ENCODE measurements at places on chromosomes 2 and 18.

DNA sequence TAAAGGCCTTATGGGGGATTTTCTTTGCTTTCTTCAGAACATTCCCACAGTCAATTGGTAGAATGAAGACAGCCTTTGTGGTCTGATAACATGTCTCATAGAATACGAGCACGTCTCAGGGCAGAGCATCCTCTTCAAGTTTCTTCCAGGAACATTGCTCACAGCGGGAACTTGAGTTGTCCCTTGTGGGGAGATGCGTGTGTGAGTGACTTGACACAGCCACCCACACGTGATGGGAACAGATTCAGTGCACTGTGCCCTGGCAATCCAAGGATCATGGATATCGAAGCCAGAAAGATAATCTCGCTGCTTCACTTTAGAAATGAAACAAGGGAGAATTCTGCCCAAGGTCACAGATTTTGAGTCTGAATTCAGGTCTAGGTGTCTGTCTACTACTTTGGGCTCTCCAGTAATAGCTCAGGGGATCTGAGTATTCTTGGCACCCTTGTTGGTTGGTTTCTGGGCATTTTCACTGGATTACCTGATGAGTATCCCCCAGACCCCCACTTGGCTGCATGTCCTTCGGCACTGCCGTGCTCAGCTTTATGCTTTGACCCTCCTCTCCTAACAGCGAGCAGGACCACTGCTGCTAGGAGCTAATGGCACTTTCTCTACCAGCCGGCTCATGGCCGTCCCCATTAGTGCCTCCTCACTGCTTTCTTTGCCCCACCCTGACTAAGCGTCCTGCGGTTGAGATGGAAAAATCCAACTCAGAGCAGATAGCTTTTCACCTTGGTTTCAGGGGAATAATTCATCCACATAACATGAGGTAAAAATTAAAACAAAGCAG is 75.9 kb upstream of the FOSL2 start:
- DNase-seq: no peak

DNA sequence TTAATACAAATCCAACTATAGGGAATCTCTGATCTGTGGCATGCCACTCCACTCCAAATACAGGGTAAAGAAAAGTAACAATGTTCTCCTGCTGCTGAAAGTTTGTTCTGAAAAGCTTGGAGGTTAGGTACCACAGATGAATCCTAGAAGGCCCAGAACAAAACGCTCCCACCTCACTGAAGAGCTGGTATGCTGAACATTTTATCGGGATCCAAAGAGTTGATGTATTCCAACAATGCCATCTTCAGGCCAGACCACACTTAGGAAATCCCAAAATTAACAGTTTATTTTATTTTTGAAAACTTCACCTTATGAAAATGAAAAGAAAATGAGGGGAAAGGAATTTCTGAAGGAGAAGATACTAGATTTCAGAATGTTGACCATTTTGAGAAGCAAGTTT is 145.1 kb upstream of the CDH19 start:
- no peak for DNase-seq

DNA sequence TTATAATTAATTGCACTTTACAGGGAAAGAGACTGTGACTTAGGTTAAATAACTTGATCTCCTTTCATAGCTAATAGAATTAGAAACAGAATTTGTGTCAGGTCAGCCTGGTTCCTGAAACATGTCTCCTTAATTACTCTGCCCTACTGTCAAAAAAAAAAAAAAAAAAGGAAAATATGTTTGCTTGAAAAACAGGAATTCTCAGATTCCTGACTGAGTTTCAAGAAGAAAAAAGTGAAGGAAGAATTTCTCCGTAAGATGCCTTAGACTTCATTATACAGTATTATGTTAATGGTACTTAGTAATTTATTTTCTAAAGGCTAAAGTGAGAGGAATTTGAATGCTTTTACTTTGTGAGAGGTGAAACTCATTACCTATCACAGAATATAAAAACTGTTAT is 118.4 kb upstream of the REG3G start:
- DNase-seq: no peak

- DNase-seq: no peak
Measured at GRCh38 chr2:221270806-221271205, 301.3 kb downstream of the EPHA4 start.

- DNase-seq: no peak
Measured at GRCh38 chr2:137231628-137232027, 466.3 kb downstream of the THSD7B start.

DNA sequence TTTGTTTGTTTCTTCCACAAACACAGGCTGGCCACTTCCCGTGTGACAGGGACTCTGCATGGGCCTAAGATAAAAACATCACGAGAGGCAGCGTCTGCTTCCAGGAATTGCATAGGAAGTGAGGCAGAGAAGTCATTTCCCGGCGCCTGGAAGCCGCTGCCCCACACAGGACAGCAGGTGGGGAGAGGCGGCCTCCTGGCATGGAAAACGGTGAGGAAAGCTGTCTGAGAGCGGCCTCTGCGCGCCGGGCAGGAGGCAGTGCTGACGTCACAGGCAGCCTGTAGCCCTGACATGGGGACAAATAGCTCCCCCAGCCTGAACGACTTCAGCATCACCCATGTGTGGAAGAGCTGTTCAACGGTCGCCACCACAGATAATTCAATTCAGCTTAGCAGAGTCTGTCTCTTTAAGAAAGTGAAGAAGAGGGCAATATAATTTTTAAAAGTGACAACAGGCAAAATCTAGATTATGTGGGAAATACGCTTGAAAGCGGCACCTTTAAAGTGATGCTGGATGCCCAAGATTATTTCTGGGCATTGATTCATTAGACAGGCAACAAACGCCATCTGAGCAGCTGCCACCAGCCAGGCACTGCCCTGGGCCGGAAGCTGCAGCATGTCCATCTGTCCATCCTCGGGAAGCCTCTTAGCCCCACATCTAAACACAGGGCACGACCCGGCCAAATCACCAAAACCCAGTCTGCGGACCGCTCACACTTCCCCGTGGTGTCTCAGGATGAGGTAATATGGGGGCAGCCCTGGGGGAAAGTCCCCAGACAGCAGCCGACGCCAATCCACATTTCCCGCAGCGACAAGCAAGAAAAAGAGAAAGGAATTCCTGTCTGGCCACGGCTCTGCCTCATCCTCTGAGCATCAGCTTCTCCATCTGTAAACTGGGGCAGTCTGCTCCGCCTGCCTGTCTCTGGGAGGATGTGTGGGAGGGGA is 138.9 kb downstream of the PXDN start:
- no peak for DNase-seq

DNA sequence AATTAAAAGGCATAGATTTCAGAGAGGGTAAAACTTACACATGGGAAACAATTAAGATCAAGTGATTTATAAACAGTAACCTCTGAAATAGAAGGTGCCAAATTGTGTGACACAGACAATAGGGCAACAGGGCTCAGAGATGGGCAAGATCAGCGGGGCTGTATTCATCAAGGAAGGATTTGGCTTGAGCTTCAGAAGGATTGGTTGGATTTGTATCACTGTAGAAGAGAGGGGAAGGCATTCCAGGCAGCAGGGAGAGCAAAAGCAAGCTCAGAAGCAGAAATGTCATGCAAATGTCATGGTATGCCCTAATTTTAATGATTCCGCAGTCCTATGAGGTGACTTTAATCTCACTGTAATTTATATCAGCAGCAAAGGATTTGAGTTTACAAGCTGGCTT is 415.0 kb upstream of the NRP2 start:
- DNase-seq: no peak

DNA sequence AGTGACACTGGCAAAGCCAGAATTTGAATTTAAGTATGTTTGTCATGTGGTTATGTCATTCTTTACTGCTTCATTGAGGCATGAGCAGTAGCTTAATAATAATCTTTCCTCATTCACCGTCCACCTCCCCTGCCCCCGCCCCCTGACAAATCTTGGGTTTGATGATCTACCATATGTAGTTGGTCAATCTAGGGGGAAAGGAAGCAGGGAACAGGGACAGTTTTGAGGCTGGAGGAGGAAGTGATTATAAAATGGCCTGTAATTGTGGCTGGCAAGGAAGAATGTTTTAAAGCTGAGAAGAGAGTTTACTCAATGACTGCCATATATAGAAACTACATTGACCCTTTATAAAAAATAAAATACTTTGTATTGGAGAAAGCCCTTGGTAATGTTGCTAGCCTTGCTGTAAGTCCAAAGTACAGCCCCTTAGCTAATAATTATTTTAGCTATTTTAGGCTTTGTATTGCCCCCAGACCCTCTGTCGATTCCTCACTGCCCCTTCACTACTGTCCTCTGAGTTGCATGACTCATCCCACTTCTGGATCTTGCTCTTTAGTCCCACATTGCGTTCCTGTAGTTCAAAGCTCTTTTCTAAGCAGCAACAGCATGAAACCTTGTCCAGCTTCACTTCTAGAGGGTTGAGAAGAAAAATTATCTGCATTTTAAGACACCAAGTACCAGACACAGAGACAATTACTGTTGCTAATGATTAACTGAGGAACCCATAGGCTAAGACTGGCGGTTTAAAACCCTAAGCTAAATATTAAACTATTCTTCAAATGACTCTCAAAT is 38.4 kb downstream of the PELI1 start:
- no peak for DNase-seq

- no peak for DNase-seq
Measured at GRCh38 chr2:29606104-29607037, 315.0 kb downstream of the ALK start.

- no peak for DNase-seq
Measured at GRCh38 chr18:22276334-22276713, 106.9 kb downstream of the GATA6 start.

DNA sequence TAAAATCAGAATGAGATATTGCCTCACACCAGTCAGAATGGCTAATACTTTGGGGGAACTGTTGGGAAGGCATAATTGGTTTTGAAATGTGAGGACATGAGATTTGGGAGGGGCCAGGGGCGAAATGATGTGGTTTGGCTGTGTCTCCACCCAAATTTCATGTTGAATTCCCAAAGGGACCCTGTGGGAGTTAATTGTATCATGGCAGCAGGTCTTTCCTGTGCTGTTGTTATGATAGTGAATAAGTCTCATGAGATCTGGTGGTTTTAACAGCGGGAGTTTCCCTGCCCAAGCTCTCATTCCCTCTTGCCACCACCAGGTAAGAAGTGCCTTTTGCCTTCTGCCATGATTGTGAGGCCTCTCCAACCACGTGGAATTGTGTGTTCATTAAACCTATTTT is 59.6 kb downstream of the CSRNP3 start:
- DNase-seq: no peak

- no peak for DNase-seq
Measured at GRCh38 chr2:73243884-73244570, 9.9 kb downstream of the CCT7 start.

DNA sequence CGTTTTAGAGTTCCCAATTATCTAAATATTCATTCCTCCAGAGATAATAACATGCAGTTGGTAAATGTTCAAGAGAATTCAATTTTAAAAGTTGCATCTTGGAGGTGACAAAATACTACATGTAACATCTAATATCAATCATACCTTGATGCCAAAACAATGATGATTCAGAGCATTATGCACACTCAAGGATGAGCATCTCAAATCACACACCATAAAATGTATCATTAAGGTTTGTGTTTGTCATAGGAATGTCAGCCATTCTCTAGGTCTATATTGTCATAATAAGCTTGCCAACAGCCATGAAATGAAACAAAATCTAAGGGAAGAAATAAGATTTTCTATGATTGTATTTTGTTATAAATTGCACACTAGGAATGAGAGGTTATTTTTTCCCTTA is 1667.0 kb downstream of the DPP10 start:
- DNase-seq: no peak

Data from NCI-H1417 treated with DMSO at 0.1 percent for 48 hours (cell line).